ENCODE measurements at places on chromosomes 3 and 15. TPM values are rescaled to one million over a fixed set of nuclear protein-coding genes. Genes with fewer than 3 reads are reported as not detected.

C3orf62 gene
- polyA plus RNA-seq, result 12.4 TPM

ADAMTS17 gene
- 1.9 TPM for polyA plus RNA-seq

PRSS50 gene
- 1.2 TPM for polyA plus RNA-seq

CYP1A2 gene
- 0.46 TPM for polyA plus RNA-seq

ANKUB1 gene
- 0.25 TPM for polyA plus RNA-seq

EFL1 gene
- polyA plus RNA-seq, result 15.1 TPM

AQP9 gene
- 0.28 TPM for polyA plus RNA-seq

Data from right lung (tissue), 10 donors.